ENCODE measurements at places on chromosomes 16 and 17. TPM values are rescaled to one million over a fixed set of nuclear protein-coding genes. Genes with fewer than 3 reads are reported as not detected.

GRCh38 chr16:23803591-23804123, 32.1 kb upstream of the PRKCB start:
- peaks cover 56% of the 10 kb centered on the region for H3K27me3 ChIP-seq
- DNase-seq, result no peak
- no peaks in the 10 kb centered on the region for H3K36me3 ChIP-seq
- 0 out of 2 replicates have a peak, but pooled peaks cover 4% of the 10 kb centered on the region for H3K4me1 ChIP-seq
- no peak overlapping the region for H3K27ac ChIP-seq

- no peaks in the 10 kb centered on the region for H3K4me1 ChIP-seq
- H3K27ac ChIP-seq, result no peak overlapping the region
- no peak for DNase-seq
- H3K27me3 ChIP-seq, result peaks cover 83% of the 10 kb centered on the region
- H3K36me3 ChIP-seq, result no peaks in the 10 kb centered on the region
Measured at GRCh38 chr16:21222495-21223337, 10.8 kb upstream of the ANKS4B start.

The TMEM114 gene
- total RNA-seq, result not detected

- no peak for DNase-seq
- no peaks in the 10 kb centered on the region for H3K36me3 ChIP-seq
- no peaks in the 10 kb centered on the region for H3K4me1 ChIP-seq
- no peak overlapping the region for H3K27ac ChIP-seq
Measured at GRCh38 chr17:14772776-14773175, 471.9 kb downstream of the HS3ST3B1 start.

GRCh38 chr17:48187872-48188608, 80.5 kb downstream of the SNX11 start:
- no peak overlapping the region for H3K4me3 ChIP-seq
- no peak for DNase-seq
- H3K27me3 ChIP-seq, result no peaks in the 10 kb centered on the region
- H3K27ac ChIP-seq, result no peak overlapping the region
- H3K36me3 ChIP-seq, result no peaks in the 10 kb centered on the region

- DNase-seq, result no peak
- H3K4me3 ChIP-seq, result no peak overlapping the region
- H3K4me1 ChIP-seq, result no peaks in the 10 kb centered on the region
Measured at GRCh38 chr17:65485388-65486299, 75.8 kb downstream of the AXIN2 start.

DNA sequence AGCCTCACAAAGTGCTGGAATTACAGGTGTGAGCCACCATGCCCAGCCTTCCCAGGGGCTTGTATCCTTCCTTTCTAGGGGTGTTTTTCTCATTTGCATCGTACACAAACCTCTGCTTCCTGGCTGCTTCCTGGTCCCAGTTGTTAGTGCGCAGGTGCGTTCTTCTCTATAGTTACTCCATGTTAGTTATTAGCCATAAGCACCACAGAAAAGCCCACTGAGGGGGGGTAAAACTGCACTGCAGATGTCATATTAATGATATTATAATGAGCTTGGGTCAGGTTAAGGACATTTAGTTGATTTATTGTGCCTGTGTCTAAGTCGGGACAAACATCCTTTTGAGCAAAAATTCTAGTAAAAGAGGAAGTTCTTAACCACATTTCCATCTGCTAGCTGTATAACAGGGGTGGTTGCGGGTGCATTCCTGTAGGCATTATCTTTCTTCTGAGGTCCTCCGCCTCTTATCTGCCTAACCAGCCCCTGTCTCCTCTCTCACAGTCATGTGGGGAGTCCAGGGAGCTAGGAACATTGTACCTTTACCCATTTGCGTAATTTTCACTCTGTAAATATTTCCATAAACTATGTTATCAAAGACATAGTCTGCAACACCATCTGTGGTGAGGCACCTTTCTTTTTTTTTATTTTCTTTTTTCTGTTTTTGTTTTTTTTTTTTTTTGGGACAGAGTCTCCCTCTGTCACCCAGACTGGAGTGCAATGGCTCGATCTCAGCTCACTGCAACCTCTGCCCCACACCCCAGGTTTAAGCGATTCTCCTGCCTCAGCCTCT, 23.6 kb upstream of the ATF7IP2 start:
- DNase-seq, result no peak
- peaks cover 49% of the 10 kb centered on the region for H3K27me3 ChIP-seq
- no peaks in the 10 kb centered on the region for H3K4me1 ChIP-seq
- no peaks in the 10 kb centered on the region for H3K36me3 ChIP-seq

The OR3A3 gene
- total RNA-seq, result not detected

The RAC3 gene
- total RNA-seq, result 41.6 TPM

- no peaks in the 10 kb centered on the region for H3K27me3 ChIP-seq
- DNase-seq, result no peak
- no peaks in the 10 kb centered on the region for H3K4me1 ChIP-seq
- H3K4me3 ChIP-seq, result no peak overlapping the region
Measured at GRCh38 chr16:2692948-2693651, 10.8 kb downstream of the KCTD5 start.
